Stimulated activated CD4-positive, alpha-beta T cell treated with anti-CD3 and anti-CD28 coated beads, Interleukin-15, amount 100 ng/mL, for 1 hour (primary cell): ENCODE measurements at places on chromosomes 4 and X.

GRCh38 chrX:38175139-38175538, 45.5 kb downstream of the SRPX start:
- DNase-seq: no peak

DNA sequence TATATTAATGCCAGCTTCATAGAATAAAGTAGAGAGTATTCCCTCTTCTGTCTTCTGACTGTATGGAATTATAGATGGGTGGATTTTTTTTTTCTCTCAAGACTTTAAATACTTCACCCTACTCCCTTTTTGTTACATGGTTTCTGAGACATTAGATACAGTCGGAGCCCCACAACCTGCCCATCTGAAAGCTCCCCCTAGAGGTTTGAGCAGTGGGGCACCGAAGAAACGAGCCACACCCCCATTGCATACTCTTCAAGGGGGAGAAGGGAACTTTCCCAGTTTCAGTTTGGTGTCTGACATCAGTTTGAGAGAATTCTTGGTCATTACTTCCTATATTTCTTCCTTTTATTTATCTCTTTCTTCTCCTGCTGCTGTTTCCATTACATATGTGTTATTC, 437.6 kb upstream of the AGA start:
- no peak for DNase-seq

DNA sequence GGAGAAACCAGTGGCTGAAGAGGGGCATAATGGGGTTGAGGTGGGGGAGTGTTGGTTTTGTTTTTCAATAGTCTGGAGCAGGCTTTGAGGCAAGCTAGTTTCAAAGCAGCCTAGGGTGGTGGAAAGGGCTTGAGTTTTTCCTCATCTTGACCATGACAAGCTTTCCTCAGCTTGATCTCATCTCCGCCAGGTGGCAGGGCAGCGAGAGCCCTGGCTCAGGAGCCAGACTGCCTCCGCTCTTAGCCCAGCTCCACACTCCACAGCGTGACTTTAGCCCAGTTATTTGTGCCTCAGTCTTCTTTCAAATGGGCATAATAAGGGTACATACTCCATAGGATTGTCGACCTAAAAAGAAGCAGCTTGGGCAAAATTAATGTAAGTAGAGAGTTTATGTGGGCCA, 29.9 kb upstream of the SOWAHD start:
- no peak for DNase-seq

- DNase-seq: no peak
Measured at GRCh38 chrX:13309631-13310030, 10.2 kb downstream of the ATXN3L start.

- no peak for DNase-seq
Measured at GRCh38 chrX:34927866-34928265, 14.7 kb upstream of the FAM47B start.

GRCh38 chr4:174789657-174790056, 39.4 kb downstream of the GLRA3 start:
- DNase-seq: no peak

DNA sequence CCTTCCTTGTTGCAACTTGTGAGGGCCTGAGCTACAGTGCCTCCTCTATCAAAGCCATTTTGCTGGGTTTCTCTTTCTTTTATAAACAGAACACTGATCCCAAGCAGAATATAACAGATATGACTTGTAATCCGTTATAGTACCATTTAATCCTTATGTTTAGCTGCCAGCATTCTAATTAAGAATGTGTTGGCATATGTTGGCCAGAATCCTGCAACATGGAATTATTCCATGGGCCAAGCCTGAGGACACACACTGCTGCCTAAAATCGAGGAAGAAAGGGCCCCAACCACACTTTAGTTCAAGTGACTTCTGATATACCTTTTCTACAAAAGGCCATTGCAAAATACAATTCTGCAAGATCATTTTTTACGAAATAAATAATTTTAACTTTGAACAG, 28.0 kb downstream of the PALLD start:
- DNase-seq: no peak

DNA sequence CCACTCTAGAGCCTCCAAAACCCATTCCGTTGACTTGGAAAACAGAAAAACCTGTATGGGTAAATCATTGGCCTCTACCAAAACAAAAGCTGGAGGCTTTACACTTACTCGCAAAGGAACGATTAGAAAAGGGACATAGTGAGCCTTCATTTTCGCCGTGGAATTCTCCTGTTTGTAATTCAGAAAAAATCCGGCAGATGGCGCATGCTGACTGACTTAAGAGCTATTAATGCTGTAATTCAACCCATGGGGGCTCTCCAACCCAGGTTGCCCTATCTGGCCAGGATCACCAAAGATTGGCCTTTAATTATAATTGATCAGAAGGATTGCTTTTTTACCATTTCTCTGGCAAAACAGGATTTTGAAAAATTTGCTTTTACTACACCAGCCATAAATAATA, 60.8 kb downstream of the ZNF732 start:
- DNase-seq: peak; percentile 8
